ENCODE measurements at places on chromosomes 5 and 9.

DNA sequence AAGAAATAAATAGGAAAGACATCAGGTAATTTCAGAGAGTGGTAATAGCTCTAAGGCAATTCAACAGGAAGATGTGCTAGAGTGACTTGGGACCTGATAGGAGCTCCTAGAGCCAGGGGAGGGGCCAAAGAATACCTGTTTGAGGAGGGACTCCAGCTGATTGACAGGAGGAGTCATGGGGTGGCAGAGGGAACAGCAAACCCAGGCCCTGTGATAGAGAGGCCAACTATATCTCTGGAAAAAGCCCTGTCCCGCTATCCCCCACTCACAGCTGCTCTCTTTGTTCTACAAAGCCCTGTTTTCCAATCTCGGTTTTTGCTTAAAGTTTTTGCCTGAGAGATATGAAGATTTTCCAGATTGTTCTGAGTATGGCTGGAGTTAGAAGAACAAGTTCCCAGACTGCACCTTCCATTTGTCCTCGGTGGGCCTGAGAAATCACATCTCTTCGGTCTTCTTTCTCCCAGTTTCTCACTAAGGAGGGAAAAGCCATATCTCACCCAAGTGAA lies 9.0 kb upstream of the NSD1 start:
- no peak for DNase-seq

- no peak for DNase-seq
Observed at GRCh38 chr5:45402804-45403455, 293.2 kb downstream of the HCN1 start.

- DNase-seq: no peak
Observed at GRCh38 chr9:3756071-3756470, 230.3 kb upstream of the RFX3 start.

- DNase-seq: no peak
Observed at GRCh38 chr5:98433673-98434072, 339.8 kb upstream of the RGMB start.

DNA sequence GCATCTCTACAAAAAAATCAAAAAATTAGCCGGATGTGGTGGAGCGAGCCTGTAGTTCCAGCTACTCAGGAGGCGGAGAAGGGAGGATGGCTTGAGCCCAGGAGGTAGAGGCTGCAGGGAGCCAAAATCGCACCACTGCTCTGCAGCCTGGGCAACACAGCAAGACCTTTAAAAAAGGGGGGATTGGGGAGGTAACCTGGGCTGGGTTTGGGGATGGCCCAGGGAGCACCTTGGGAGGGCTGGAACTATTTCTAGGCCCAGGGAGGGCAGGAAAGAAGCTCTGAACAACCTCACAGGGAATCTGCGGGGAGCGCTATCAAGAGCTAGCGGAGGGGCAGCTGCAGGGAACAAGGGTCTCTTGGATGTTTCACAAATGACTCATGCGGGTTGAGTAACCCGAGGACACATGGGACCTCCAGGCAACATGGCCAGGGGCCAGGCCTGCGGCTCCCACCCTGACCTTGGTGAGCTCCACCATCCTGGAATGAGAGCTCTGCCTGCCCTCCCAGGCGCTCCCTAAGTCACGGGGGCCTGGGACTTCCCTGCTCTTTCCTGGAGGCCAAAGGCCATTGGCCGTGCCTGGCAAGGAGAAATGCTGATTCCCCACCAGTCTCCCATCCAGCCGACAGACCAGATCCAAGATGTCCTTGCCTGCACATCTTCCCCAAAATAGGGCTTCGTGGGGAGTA lies 23.4 kb downstream of the SARDH start:
- no peak for DNase-seq

DNA sequence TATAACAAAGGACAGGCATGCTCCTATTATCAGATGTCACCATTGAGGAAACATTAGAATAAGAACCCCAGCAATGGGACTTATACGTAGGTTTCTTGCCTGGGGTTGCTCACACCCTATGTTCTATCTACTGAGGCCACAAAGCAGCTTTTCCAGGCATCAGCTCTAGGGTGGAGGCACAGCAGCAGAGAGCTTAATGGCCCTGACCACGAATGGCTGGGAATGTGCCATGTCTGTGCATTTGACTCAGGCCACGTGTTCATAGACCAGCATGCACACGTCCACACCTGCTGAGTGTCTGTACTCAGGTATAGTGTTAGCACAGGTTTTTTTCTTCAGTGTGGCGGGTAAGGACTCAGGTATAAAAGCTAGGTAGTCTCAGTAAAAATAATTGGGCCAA lies 129.4 kb downstream of the AOPEP start:
- DNase-seq: no peak

DNA sequence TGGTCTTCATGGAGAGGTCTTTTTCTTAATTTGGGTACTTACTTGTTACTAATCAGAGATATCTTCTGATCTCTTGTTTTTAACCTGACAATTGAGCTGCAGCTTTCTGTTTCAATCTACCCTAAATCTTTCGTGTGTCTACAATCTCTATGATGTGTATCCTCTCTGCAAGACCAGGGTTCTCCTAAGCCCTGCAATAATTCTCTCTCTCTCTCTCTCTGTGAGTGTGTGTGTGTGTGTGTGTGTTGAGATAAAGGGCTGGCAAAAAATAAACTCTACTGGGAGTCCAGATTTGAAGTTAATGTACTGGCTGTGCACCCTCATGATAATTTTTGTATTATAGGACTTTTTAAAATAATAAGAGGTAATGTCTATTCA lies 57.8 kb upstream of the FBXL7 start:
- no peak for DNase-seq

- DNase-seq: no peak
Observed at GRCh38 chr5:73031839-73032238, 76.0 kb downstream of the FCHO2 start.

DNA sequence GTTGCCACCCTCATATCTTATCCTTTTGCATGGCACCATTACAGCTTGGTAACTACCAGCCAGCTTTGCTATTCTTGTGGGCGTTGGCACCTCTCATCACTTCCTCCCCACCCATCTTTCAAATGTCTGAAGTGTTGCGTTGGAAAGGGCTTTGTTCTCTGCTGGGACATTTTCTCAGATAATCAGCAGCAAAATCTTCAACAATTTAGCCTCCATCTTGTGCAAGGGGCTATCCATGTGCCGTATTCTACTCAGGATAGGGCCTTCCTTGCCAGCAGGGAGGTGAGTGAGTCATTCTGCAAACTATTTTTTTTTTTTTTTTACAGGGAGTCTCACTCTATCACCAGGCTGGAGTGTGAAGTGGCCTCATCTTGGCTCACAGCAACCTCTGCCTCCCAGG lies 62.1 kb upstream of the NUDT12 start:
- no peak for DNase-seq

DNA sequence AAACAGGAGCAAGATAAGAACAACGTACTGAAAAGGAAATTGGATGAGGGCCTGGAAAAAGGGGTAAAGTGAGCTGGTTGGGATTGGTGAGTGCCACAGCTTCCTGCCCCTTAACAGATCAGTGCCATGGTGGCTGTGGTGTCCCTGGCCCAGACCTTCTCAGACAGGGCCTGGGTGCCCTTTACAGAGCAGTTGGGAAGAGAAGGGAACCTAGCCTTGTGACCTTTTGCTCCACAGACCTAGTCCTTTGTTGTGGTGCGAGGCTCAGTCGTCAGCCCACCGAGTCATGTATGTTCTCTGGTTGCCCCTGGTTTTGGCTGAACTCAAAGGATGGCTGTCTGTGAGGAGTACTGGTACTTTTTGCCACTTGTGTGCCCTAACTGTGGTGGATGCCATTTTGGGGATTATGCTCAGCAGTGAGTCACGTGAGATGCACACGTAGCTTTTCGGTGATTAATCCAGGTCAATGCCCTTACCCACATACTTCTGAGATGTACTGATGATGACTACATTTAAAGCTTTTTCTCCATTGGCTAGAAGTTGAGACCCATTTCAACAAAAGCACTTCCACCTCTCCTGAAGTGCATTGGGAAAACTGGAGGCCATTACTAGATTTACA lies 48.4 kb downstream of the EXOSC2 start:
- no peak for DNase-seq

DNA sequence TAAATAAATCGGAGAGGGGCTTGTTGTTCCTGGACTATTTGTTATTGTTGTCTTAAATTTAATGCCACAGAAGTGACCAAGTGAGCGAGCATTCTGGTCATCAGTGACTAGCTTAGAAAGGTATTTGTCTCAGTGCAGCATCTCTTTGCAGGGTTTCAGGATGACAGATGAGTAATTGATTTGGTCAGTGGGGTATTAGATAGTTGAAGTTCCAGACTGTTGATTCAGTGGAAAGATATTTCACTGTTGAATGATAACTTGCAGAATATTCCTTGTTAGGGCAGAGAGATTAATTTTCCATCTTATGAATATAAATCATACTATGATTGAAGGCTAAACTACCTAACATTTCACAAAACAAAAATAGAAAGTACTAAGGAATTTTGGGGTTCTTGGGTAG lies 122.4 kb downstream of the TRIO start:
- DNase-seq: no peak

GRCh38 chr5:72885824-72886223 lies 69.4 kb downstream of the TNPO1 start:
- no peak for DNase-seq

DNA sequence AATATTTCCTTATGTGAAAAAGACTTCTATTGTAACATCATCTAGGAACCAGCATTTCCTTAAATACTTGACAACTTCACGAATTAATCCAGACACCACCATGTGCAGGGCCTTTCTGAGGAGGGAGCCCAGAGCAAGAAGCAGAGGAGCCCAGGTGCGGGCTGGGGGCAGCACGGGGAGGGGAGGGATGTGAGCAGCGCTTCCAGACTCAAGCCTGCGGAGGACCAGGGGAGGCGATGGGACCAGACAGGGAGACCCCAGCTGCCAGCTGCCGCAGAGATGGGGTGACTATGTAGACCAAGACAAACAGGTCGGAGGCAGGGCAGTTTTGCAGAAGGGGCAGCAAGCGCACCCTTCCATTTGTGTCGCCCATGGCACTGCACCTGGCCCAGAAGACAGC lies 596.1 kb downstream of the IRX1 start:
- no peak for DNase-seq

DNA sequence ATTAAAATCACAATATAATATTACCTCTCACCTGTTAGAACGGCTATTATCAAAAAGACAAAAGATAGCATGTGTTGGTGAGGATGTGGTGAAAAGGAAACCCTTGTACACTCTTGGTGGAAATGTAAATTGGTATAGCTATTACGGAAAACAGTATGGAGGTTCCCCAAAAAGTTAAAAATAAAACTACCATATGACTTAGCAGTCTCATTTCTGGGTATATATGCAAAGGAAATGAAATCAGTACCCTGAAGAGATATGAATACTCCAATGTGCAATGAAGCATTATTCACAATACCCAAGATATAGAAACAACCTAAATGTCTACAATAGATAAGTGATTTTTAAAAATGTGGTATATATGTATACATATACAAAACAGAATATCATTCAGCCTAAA lies 199.9 kb downstream of the SNX18 start:
- no peak for DNase-seq

GRCh38 chr9:122785269-122785668 lies 3.5 kb upstream of the OR5C1 start:
- no peak for DNase-seq

- DNase-seq: no peak
Observed at GRCh38 chr5:82287625-82288024, 9.5 kb upstream of the RPS23 start.

- no peak for DNase-seq
Observed at GRCh38 chr5:756171-756570, 28.4 kb downstream of the ZDHHC11B start.

DNA sequence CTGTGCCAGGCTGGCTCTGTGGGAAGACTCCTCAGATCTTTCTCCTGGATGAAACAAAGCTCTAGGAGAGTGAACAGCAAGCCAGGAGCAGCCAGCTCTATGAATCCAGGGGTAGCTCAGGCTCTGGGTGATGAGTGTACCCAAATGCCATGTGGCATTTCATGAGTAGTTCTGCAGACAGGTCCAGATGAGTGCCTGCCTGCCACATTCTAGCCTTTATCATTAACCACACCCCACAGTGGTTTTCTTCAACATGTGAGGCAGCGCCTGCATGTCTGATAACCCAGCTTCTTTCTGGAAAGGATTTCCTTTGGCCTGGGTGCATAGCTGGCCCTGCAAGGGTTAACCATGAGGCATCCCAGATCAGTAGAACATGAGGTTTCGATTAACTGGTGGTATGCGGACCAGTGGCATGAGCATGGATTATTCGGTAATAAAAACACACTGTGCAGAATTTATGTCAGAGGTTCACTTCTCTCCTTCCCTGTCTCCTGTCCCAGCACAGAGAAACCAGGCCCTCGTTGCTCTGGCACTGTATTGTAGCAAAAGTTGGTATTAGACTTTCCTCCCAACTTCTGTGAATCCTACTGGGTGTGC lies 381.9 kb upstream of the ZNF462 start:
- DNase-seq: no peak

DNA sequence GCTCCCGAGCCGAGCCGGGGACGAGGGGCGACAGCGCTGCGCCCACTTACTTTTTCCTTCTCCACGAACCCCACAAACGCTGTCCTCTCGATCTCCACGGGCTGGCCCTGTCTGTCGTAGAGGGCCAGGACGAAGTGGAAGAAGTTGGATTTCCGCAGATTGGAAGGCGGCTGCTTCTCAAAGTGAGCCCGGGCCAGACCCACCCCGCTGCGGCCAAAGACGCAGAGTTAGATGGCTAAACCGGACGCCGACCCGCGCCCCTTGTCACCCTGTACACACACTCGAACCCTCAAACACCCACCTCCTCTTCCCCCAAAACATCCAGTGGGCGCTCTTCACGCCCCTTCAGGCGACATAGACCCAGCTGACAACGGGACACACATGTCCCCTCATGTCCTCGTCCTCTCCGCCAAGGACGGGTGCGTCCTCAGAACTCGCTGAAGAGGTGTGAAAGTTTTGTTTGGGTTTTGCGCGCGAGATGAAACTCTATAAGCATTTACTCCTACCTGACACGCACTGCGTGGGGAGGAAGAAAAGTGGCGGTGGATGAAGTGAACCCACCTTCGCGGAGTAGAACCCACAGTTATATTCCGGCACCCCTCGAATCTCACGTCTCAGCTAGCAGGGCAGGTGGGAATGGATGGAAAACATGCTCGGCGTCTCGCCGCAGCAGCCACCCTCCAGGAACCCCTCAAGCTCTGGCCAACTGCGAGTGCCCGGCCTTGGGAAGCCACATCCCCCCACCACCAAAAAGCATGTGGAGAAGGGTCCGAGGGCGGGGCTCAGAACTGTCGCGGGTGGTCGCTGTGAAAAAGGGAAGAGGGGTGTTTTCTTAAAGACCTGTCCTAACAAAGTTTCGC lies 2.6 kb downstream of the EBF1 start:
- DNase-seq: no peak
